Stimulated activated CD4-positive, alpha-beta T cell treated with anti-CD3 and anti-CD28 coated beads, Interleukin-4, amount 100 ng/mL, for 4 hours (primary cell): ENCODE measurements at places on chromosomes 7 and 10.

DNA sequence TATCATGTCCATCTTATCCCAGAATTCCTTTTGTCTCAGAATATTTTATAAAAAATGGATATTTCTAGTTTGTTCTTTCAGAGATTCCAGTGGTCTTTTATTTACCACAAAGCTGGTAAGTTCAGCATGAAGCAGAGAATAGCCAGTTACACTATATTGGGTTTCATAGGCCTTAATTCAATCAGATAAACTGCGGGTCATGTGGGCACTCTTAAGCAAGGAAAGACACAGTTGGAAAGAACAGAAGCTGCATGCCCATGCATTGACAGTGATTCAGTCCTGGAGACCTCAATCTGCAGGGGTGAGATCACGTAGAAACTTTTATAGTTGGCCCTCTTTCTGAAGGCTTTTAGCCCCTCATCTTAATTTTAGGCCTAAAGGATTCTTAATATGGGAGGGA, 281.3 kb upstream of the IGFBP3 start:
- no peak for DNase-seq

DNA sequence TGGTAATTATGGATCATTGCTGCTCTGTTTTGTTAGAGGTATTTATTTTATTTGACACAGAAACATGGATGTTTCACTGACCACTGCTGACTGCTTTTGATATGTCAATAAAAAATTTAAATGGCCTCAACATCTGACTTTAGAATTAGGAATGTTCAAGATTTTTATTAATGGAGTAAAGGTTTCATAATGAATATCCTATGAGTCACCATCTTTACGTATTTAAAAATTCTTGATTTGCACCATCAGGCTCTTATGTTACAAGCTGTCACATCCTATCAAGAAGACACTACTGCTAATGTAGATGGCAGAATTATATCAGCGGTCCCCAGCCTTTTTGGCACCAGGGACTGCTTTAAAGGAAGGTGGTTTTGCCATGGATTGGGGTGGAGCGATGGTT, 578.7 kb upstream of the NRP1 start:
- no peak for DNase-seq

DNA sequence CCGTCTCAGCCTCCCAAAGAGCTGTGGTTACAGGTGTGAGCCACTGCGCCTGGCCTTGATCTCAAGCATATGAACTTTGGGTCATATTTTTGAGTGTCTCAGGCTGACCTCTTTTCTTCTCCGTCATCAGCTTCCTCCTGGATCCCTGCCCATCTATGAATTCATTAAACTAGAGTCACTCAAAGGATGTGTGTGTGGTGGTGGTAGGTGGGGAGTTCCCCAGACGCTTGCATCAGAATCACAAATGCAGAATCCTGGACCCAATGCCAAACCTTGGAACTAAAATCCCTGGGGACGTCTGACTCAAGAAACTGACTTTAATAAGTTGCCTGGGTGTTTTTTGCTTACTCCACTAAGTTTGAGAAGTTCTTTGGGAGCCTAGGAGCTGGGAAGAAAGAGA, 6.7 kb upstream of the CREB5 start:
- DNase-seq: no peak

- no peak for DNase-seq
Measured at GRCh38 chr7:67306331-67306730, 309.7 kb downstream of the TYW1 start.

- DNase-seq: no peak
Measured at GRCh38 chr7:155536451-155536850, 9.9 kb downstream of the CNPY1 start.

DNA sequence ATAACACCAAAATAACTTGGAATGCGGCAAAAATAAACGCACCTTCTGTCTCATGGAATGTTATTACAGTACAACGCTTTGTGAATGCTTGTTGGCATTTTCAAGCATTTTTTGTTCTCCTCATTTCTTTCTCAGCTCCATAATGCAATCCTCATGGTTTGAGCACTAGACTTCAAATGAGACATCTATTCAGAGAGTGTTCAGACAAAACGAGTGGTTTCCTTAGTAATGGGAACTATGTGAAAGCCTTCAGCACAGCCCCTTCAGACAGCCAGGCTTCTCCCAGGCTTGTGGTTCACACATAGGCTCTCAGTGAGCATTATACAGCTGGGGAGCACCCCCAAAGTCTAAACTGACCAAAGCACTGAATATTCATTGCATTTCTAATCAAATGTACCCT, 8.6 kb upstream of the LRRN3 start:
- no peak for DNase-seq

DNA sequence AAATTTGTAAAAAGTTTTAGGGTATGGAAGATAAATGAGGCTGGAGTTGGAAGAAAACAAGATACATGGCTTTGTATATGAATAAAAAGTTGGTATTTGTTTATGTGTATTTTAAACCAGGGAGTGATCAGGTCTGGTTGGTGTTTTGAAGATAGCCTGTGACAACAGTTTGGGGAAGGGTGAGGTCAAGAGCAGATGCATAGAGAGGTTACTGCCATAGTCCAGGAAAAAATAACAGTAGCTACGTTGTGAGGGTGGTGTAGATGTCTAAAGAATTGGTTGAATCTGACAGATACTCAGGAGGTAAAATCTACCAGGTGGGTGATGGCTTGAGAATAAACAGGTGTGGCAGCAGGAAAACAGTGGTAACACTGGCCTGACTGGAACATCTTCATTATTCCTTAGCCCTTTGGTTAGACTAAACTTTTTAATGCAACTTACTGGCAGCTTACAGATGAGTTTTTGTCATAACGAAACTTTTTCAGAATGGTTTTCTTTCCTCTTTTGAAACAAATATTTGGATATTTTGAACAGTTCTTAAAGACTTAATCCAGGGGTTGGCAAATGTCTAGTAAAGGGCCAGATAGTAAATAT, 25.5 kb downstream of the ZNRF2 start:
- DNase-seq: no peak

GRCh38 chr10:93315246-93315645, 166.9 kb downstream of the MYOF start:
- no peak for DNase-seq
